Activated gamma-delta T cell treated with Interleukin-2 at 50 U/mL for 16 hours (primary cell): ENCODE measurements at places on chromosomes 11 and 22.

DNA sequence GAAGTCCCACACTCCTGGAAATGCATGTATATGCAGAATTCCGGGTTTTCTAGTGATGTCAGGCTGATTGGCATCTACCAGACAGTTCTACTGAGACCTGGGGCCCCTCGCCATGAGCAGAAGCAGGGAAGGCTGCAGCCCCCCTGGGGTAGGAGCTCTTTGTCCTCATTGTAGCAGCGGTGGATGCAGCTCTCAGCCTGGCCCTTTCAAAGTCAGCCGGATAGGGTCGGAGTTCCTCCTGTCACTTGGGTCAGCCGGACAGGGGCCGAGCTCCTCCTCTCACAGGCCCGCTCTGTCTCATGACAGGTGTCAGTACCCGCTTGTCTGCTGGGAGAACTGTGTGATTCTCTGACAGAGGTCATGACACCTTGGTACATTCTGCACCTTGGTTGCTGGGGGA lies 30.0 kb downstream of the MRGPRD start:
- no peak for DNase-seq

DNA sequence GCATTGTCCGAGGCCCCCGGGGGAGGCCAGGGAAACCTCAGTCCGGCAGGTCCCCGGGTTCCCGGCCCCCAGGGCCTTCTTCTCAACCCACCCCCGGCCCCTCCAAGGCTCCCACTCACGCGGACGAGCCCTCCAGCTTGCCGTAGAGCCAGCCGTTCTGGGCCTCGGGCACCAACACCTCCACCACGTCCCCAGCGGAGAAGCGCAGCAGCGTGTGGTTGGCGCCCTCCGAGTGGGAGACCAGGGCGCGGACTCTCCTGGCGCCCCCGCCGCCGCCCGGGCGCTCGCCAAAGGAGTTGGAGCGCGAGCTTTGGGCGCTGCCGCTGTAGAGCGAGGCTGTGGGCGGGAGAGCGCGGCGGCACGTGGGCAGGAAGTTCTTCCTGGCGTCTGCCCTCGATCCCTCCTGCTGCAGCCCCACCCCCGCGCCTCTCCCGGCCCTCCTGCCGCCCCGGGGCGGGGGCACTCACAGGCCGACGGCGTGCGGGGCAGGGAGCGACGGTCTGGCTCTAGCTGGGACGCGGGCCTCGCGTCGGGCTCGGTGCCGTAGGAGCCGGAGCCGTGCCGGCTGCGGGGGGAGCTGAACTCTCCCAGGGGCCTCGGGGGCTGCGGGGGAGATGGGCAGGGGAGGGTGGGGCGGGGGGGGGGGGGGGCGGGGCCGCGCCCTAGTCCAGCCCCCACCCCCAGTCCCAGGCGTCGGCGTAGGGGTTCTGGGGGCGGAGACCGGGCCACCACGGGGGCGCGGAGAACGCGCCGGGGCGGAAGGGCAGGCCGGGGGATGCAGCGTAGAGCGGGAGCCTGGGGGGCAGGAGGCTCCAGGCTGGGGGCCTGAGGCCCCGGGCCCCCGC lies 4.9 kb upstream of the SLC16A8 start:
- DNase-seq: no peak

DNA sequence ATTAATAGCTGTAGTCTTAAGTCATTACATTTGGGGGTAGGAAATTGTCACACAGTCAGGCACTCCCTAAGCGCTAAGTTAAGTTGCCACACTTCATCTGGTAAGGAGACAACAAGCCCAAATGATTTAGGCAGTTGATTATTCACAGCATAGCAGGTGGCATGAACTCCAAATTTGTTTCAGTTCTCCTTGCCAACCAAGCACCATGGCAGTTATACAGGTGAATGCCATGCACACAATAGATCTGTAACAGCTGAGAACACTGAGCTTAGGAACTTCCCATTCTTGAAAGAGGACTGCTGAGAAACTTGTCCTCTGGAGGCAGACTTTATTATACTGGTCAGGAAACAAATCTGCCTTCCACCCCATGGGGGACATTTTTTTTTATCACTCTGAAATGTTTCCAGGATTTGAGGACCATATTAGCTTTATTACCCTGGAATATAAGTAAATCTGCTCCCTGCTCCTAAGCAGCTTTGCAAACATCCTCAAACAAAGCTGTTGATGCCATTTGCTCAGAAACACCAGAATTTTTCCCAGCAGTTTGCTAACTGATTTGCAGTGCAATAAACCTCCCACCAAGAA lies 5.1 kb upstream of the INTS4 start:
- DNase-seq: no peak

DNA sequence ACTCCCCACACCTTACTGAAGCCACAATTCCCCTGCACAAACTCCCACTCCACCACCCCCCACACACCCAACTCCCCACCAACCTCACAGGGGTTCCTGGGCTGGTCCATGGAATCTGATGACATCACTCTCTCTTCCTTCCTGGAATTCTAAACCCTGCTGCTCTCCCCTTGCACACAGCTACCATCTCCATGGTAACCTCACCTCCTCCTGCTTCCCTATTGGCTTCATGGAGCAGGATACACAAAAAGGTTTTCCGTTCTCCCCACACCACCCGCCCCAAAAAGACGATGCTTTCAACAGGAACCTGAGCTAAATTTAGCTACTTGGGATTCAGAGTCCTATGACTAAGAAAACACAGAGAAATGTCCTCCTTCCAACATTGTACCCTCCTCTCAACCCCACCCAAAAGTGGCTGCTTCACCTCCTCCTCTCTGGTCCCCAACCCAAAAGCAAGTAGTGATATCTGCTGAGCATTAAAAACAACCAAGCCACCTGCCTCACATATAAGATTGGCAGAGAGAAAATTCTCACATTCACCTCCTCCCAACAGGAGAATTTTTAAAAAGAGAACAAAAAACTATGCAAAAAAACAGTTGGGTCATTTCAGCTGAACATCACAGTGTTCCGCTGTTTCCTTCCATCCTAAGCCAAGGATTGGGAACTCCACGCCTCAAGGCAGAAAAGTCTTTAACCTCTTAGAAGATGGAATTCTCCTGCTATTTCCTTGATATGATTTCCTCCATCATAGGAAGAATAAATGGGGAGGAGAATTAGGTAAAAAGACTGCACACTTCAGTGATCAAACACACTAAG lies 66.9 kb downstream of the RBFOX2 start:
- no peak for DNase-seq

- no peak for DNase-seq
Measured at GRCh38 chr11:123357353-123357989, 72.6 kb upstream of the GRAMD1B start.

DNA sequence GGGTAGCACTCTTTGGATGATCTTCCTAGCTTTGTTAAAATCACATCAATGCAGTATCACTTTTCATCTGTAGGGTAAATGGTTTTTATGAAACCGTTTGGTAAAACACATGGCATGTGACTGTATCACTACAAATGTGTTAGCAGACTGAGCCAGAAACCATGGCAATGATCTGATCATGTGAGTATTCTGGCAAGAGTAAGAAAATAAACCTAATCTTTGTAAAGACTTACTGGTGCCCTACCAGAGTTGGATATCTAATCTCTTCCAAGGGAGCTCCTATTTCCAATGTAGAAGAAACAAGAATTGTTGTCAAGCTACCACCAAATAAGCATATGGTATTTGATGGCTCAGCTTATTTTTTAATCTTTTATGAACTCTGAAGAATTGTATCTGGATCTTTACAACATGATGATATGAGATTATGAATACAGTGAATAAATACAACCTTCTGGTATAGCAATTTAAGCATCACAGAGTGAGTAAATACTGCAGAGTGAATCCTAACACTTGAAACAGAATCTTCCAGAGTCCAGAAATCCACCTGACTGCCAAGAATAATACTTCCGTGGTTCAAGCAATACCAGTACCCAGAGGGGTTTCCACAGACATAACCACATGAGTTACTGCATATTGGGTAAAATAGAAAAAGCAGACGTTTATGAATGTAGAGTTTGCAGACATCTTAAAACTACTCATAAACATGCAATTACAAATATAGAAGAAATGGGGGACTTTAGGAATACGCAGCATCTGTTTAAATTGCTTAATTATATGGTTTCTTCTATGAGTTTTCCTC lies 238.8 kb downstream of the TTC28 start:
- DNase-seq: no peak

DNA sequence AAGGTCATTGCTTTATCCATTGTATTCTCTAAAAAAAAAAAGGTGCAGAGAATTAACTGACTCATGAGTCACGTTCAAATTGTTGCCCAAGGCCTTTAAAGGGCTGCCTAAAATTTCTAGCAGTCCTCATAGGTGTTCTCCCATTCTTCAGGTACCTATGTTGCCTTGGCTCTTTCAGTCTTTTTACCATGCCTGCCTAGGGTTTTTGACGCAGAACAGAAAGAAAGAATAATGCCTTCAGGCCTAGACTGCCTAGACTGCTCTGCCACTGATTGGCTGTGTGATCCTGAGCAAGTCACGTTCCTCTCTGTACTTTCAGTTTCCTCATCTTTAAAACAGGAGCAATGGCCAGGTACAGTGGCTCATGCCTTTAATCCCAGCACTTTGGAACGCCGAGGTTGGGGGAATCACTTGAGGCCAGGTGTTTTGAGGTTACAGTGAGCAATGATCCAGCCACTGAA lies 21.5 kb downstream of the CTSC start:
- no peak for DNase-seq

DNA sequence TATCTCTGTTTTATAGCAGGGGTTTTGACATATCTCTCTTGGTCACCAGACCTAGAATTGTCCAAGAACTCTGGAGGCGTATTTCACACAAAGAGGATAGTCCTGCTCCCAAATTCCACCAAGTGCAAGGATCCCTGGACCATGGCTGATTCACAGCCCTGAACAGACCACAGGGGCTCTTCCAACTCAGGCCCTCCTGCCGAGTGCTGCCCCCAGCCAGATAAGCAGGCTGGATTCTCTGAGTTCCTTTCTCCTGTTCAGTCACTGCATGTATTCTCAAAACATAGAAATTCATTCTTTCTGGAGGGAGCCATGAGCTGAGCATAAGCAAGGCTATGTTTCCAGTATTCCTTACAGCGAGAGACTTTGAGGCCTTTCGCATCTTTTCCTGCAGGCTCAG lies 13.4 kb upstream of the PLEKHB1 start:
- no peak for DNase-seq

DNA sequence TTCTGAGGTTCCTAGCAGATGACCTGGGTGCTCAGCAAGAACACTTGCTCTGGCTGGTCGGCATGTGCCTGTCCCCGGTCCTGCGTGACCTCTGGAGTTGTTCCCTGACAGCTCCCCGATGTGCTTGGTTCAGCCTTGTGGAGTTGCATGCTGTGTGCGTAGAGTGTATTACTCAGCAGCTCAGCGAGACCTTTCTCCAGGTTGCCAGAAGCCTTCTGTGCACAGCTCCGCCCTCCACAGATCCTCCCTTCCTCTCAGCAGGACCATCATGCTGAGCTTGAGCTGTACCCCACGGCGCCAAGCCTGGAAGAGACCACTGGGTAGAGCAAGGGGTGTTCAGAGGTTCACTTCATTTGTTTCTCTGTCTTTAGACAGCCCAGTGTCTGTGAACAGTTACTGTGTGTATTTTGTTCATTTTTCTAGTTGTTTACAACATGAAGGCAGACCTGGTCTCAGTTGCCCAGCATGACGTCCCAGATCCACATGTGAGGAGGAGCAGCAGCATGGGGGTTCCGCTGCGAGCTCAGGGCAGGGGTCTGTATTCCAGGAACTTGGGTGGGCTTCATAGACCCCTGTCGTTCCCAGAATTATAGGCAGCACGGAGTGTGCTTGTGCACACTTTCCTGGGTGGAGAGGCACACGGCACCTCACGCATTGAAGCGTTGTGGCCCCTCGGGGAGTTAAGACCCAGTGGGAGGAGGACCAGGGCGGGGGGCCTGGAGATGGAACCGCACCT lies 148.6 kb downstream of the IGLL1 start:
- DNase-seq: no peak

DNA sequence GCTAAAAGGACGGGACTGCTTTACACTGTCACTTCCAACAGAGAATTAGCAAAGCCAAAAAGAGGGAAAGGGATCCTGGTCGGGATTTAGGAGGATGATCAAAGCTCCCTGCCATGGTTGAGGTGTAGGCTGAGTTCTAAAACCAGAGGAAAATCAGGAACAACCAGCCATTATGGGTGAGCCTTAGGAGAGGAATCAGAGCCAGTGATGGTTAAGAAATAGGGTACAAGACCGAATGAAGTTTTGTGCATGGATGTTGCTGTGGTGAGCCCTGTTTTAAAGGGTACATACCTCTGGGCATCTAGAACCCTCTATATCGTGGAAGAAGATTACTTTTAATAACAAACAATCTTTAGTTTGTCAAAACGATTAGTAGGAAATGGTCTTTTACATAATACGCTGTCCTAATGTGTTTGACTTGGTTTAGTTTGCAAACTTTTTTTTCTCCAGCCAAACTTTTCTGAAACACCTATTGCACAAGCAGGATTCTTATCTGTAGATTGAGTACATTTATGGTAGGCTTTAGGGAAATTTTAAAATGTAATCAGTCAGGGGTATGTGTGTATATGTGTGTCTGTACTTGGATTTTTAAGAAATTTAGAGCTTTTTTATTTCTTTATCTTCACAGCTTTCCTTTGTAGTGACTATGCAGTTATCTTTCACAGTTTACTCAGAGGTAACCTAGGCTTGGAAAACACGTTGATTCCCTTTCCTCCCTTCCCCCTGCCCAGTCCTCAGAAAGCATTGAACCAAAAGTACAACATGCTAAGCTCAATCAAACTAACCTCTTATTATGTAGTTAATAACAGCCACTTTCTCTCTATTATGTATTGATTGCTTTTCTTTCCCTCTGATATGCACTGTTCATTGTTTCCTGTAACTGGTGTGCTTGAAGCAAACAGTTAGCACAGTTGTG lies 26.8 kb downstream of the TRIM44 start:
- no peak for DNase-seq

DNA sequence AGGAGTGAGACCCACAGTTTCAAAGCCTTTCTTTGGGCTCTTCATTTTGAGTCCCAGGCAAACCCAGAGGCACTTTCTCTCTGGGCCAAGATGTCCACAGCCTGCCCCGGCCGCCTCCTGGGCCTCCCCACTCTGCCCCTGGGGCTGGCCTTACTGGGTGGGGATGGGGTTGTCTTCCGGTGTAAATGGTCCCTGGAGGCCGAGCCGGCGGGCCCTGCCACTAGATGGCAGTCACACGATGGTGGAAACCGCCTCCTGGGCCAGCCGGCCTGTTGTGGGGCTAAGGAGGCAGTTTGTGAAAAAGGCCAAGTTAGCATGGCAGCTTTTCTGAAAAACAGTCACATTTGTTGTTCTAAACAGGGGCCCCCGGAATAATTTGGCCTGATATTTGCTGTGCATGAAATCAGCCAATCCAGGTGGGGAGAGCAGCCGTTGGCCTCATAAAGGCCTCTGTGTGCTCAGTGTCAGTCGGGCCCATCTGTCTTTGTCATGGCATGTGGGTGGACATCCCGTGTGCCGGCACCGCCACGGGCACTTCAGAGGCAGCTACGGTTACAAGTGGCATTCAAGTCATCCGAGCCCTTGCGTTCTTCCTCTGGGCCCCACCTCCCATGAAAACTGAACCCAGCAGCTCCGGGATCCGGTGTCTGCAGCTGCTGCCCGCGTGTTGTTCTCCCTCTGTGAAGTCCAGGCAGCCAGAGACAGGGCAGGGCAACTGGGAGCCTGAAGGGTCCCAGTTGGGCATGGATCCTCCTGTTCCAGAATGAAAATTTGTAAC lies 6.5 kb downstream of the MRPL23 start:
- no peak for DNase-seq

GRCh38 chr11:31844351-31844750 lies 33.2 kb upstream of the PAX6 start:
- no peak for DNase-seq
